ENCODE measurements at places on chromosomes 16 and 17. TPM values are rescaled to one million over a fixed set of nuclear protein-coding genes. Genes with fewer than 3 reads are reported as not detected.

ADCY7 gene
- polyA plus RNA-seq: 10.9 TPM

GRAP gene
- 1.5 TPM for polyA plus RNA-seq

CNEP1R1 gene
- polyA plus RNA-seq: 3.5 TPM

CDH3 gene
- polyA plus RNA-seq: 1.2 TPM

CDK5R1 gene
- polyA plus RNA-seq: 0.86 TPM

DERL2 gene
- 45.5 TPM for polyA plus RNA-seq

TBC1D3C gene
- polyA plus RNA-seq: not detected

TBC1D3I gene
- 0.12 TPM for polyA plus RNA-seq

TBC1D3G gene
- not detected for polyA plus RNA-seq

MT1A gene
- polyA plus RNA-seq: 259 TPM

CYBA gene
- polyA plus RNA-seq: 70.7 TPM

OTOA gene
- 0.03 TPM for polyA plus RNA-seq

KRTAP3-1 gene
- polyA plus RNA-seq: not detected

HBA2 gene
- 57.9 TPM for polyA plus RNA-seq

PFN1 gene
- polyA plus RNA-seq: 270 TPM

CACNG1 gene
- polyA plus RNA-seq: not detected

TBC1D3E gene
- not detected for polyA plus RNA-seq

SMTNL2 gene
- polyA plus RNA-seq: 1.3 TPM

MED13 gene
- 8.3 TPM for polyA plus RNA-seq

HCRT gene
- polyA plus RNA-seq: not detected

HEATR9 gene
- polyA plus RNA-seq: not detected

HYDIN gene
- polyA plus RNA-seq: 0.70 TPM

WNT9B gene
- 0.22 TPM for polyA plus RNA-seq

SOST gene
- not detected for polyA plus RNA-seq

RHBDL3 gene
- 0.08 TPM for polyA plus RNA-seq

OR4D1 gene
- polyA plus RNA-seq: not detected

HEXD gene
- 66.4 TPM for polyA plus RNA-seq

UTS2R gene
- polyA plus RNA-seq: not detected

IL32 gene
- 87.0 TPM for polyA plus RNA-seq

HS3ST3B1 gene
- 0.67 TPM for polyA plus RNA-seq

All from adipose tissue (tissue), 3 donors.